CD8-positive, alpha-beta memory T cell (primary cell): ENCODE measurements at places on chromosomes 13 and 19.

- no peak for DNase-seq
Measured at GRCh38 chr19:17778251-17778967, 16.5 kb upstream of the B3GNT3 start.

DNA sequence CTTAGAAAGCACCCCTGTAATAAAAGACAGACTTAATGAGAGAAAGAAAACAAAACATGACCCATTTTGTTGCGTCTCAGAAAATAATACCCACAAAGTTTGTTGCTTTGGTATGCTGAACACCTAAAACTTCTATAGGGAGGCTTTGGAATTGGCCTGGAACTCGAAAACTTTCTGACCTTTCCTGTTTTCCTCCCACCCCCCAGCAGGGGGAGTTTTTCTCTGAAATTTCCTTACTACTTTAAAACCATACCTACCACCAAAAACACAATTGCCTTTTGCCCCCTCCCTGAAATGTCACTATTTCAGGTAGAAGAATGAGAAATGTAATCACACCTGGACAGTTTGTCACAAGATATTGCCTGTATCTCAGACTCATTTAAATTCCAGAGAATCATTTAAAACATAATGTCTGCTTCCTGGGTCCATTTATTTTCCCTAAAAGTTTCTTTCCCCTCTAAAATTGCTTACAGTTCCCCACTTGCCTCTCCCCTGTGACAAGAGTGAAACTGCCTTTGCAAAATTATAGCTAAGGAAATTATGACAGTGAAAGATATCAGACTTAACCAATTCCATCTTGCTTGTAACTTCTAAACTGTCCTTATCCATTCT, 2700.2 kb downstream of the PCDH9 start:
- DNase-seq: no peak

GRCh38 chr13:38440666-38441065, 91.0 kb downstream of the UFM1 start:
- DNase-seq: no peak

GRCh38 chr19:8600816-8601215, 9.7 kb downstream of the ADAMTS10 start:
- DNase-seq: no peak

GRCh38 chr13:75145927-75146326, 336.0 kb downstream of the TBC1D4 start:
- DNase-seq: no peak

DNA sequence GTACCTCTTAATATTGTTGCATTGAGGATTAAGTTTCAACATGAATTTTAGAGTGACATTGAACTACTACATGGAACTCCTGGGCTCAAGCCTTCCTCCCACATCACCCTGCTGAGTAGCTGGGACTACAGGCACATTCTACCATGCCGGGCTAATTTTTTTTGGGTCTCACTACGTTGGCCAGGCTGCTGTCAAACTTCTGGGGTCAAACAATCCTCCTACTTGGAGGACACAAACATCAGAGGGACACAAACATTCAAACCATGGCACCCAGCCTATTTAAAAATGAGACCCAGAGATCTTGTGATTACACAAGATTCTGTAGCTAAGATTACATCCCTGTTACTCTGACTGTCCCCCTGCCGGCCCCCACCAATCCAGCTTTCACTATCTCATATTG, 180.9 kb downstream of the KCNRG start:
- DNase-seq: no peak

DNA sequence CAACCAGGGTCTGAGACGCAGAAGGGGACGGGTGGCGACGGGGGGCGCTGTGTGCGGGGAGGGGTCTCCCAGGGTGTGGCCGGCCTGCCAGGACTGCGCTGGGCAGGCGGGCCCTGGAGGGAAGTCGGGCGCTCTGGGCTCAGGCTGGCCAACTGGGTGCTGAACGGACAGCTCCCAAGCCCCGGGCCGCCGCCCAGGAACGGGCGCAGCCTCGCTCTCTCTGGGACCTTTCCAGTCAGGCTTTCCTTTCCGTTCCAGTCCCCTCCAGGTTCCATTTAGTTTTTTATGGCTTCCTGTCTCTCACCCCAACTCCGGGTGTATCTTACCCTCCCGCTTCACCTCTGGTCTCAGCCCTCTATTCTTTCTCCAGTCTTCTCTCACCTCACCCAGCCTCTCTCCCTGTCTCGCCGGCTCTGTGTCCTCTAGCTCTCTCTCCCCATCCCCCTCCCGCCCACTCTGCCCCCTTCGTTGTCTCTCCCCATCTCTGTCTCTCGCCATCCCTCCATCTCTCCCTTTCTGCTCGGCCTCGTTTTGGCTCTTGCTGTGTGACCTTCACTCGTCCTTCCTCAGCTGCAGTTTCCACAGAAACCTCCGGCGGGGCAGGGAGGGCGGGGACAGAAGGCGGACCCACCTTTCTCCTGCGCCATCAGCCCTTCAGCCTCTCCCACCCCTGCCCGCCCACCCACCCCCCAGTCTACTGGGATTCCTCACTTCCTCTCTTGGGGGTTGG, 3.3 kb upstream of the ATP1A3 start:
- DNase-seq: peak; percentile 6

DNA sequence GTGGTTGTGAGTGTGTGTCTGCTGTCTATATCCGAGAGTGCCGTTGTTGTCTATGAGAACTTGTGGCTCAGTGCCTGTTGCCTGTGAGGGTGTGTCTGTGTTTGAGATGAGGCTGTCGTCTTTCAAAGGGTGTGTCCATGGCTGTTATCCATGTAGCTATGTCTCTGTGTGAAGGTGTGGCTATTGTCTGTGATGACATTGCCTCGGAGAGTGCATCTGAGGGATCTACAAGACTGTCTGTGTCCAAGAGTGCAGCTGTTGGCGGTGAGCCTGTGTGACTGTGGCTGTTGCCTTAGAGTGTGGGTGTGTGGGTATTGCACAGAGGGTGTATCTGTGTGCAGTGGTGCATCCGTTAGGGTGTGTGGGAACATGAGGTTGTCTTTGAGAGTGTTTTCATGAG, 4.9 kb downstream of the NUMBL start:
- DNase-seq: no peak

- no peak for DNase-seq
Measured at GRCh38 chr13:45823583-45823982, 28.0 kb downstream of the SIAH3 start.

DNA sequence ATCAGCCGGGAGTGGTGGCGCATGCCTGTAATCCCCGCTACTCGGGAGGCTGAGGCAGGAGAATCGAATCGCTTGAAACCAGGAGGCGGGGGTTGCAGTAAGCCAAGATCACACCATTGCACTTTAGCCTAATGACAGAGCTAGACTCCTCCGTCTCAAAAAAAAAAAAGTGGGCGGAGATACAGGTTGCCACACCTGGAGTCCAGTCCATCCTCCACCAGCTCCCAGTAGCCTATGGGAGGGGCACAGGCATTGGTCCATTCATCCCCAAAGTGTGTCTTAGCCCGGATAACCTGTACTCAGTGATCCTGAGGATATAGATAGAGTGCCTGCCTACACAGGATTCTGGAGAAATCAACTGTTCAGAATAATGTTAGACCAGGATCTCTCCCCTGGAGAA, 3.4 kb upstream of the DOT1L start:
- DNase-seq: no peak

DNA sequence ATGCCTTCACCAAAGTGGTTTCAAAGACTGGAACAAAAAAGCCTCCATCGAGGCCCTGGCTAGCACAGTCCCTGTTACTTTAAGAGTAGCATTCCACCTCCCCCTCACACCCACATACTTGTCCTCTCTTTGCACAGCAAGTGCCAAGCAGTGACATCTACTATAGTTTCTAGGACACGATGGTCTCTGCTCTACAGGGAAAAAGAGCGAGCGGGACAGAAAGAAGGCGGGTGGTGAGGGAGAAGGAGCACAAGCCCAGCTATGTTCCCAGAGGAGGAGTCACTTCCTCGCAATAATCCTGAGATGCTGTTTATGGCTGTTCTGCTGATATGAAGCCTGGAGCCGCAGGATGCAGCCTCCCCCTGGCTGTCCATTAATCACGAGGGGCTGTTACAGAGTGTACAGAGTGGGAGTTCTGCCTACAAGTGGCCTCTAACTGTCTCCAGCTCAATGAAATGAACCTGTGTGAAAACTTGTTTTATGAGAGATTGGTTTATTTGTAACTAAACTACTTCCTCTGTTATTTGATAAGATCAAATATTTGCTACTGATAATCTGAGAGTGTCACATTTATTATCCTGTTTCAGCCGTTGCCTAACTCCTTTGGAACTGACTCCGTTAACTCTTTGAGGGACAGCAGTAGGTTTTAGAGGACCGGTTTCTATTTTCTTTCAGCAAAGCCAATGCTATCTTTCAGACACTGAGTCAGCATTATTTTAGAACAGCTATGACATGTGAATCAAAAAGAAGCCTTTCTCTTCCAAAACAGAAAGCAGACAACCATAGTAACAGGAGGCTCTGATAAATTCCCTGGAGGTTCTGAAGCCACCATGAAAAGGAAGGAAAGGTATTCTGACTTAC, 208.0 kb downstream of the SPRY2 start:
- DNase-seq: no peak

- no peak for DNase-seq
Measured at GRCh38 chr19:16896146-16897028, 7.6 kb downstream of the F2RL3 start.

DNA sequence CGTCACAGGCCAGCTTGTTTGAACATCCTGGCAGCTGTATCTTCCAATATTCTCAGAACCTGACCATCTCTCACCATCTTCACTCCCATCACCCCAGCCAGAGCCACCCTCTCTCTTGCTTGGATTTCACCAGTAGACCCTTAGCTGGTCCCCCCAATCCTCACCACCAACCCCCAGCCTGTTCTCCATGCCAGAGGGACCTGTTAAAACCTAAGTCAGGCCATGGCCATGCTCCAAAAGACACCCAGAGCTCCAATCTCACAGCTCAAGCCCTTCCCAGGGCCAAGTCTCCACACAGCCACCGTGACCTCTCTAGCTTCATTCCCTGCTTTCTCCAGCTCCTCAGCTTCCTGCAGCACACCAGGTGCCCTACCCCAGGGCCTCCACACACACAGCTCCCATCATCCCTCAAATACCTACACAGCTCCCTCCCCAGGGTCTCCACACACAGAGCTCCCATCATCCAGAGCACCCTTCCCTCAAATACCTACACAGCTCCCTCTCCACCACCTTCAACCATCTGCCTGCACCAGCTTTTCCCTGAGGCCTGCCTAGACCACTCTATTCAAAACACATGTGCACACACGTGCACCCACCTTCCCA, 13.8 kb downstream of the EPS8L1 start:
- no peak for DNase-seq

DNA sequence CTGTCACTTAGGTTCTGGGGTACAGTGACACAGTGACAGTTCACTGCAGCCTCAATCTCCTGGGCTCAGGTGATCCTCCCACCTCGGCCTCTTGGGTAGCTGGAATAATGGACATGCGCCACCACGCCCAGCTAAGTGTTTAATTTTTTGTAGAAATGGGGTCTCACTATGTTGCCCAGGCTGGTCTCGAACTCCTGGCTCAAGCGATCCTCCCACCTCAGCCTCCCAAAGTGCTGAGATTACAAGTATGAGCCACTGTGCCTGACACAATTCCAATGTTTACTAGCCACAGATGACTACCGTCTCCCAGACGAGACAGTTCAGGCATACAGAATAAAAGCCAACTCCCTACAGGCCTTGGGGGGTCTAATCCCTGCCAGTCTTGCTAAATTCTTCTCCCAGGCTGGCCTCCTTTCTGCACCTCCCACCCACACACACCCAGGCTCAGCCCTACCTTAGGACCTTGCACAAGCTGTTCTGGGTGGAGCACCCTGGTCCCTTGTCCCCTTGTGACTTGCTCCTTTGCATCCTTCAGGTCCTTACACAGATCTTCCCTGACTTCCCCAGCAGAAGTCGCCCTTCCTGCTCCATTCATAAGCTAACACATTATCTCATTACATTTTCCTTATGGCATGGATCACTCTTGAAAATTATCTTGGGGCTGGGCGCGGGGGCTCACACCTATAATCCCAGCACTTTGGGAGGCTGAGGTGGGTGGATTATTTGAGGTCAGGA, 106.4 kb downstream of the INSR start:
- DNase-seq: no peak

DNA sequence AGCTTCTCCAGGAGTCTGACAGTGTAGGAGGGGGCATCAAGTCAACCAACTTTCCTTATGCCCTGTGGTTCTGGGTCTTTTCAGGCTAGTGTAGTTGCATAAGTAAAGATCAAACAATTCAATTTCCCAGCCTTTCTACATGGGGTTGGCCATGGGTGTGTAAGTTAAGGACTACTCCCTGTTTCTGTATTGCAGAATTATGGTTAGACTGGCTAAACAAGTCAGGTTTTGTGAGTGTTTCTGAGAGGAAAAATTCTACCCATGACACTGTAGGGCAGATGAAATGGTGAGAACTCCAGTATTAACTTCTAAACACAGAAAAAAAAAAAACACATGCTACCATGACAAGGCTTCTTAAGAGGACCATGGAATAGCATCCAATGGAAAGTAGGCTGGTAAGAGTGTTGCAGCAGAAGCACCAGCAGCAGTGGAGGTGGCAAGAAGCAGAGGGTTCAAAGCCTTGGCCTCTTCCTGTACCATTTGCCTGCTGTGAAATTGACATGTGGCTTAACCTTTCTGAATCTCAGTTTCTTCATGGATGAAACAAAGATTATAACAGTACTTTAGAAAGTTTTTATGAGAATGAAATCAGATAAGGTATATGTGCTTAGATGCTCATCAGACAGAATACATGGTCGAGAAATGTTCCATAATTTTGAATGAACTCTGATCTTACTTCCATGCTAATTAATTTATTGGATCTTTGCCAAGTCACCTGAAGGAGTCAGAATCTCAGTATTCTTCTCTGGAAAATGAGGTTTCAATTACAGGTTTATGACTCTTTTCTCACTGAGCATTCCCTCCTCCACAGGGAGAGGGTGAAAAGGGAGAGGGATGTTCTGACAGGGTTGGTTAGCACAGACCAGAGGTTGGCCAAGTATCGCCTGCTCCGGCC, 11.4 kb upstream of the SCEL start:
- no peak for DNase-seq

DNA sequence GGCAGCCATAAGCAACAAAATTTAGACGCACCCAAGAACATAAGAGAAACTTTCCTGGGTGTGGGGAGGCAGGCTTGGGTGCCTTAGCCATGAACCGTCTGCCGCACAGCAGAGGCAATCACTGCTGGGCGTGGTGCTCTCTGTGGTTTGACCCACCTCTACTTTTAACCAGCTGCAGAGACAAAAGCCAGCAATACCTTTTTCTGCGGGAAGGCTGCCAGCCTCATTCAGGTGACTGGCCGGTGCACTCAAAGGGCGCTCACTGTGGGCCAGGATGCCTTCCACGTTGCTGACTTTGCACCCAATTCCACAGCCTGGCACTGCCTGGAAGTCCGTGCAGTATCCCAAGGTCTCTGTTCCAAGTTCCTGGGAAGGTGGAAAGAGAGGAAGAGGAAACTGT, 69.1 kb downstream of the ATP7B start:
- DNase-seq: no peak
